H9 (cell line): ENCODE measurements at places on chromosomes 2 and 18. TPM values are rescaled to one million over a fixed set of nuclear protein-coding genes. Genes with fewer than 3 reads are reported as not detected.

Gene ABCG8
- not detected in 2 replicates for total RNA-seq

Gene SPDYA
- 0.52 and 1.1 TPM in 2 replicates for total RNA-seq

Gene OSR1
- 0.24 and 0.35 TPM in 2 replicates for total RNA-seq

Gene GKN1
- not detected in 2 replicates for total RNA-seq

Gene MATN3
- 12.2 and 13.5 TPM in 2 replicates for total RNA-seq

Gene MYO5B
- total RNA-seq, result 9.0 and 9.3 TPM in 2 replicates

Gene ATG9A
- 46.4 and 52.2 TPM in 2 replicates for total RNA-seq

- no peak overlapping the region for H3K27ac ChIP-seq
- H3K4me1 ChIP-seq, result peaks cover 7% of the 10 kb centered on the region; the same call in 1 of the 2 replicates
- peaks cover 36% of the 10 kb centered on the region for H3K36me3 ChIP-seq
Measured at GRCh38 chr2:173300458-173300857, 54.2 kb upstream of the CDCA7 start.

DNA sequence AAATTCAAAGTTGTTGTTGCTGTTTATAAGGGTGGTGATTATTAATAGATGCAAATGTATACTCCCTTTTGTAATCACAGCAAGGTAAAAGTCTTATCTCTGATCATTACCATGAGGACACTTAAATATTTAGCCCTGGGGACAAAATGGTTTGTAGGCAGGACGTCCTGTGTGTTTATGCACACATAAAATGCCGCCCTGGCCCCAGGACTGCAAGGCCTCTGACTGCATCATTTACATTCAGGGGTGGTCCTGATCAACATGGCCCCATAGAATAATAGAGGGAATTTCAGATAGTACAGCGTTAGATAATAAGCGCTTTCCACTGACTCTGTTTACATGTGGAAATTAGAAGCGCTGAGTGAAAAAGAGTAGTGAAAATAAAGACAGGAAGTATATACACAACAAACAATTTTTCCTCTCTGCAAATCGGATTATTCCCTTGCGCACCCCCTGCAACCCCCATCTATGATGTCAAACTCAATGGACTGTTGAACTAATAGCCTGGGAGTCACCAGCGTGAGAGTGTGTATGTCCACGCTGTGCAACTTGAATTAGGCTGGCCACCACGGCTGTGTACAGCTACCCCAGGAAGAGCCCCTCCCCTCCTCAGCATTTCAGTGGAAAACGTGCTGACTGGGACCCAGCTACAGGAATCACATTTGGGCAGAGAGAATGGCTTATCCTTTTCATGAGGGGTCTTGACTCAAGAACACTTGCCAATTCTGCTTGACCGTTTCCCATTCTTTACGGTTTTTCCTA lies 291.5 kb downstream of the SOX11 start:
- no peaks in the 10 kb centered on the region for H3K36me3 ChIP-seq
- no peak overlapping the region for H3K4me3 ChIP-seq
- H3K27me3 ChIP-seq, result no peaks in the 10 kb centered on the region
- H3K27ac ChIP-seq, result no peak overlapping the region
- H3K4me1 ChIP-seq, result no peaks in the 10 kb centered on the region

DNA sequence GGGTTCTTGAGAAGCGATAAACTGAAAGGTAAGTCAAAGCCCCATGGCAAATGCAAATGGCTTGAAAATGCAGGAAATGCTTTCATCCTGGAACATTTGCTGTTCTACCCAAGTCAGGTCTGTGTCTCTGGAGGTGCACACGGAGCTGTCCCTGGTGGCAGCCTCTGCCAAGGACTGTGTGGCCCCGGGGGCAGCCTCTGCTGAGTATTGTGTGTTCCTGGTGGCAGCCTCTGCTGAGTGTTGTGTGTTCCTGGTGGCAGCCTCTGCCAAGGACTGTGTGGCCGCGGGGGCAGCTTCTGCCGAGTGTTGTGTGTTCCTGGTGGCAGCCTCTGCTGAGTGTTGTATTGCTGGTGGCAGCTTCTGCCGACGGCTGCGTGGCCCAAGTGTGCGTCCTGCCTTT lies 135.6 kb upstream of the ALKAL2 start:
- H3K27ac ChIP-seq, result no peak overlapping the region
- DNase-seq, result no peak
- no peaks in the 10 kb centered on the region for H3K27me3 ChIP-seq
- H3K36me3 ChIP-seq, result no peaks in the 10 kb centered on the region
- no peaks in the 10 kb centered on the region; the same call in 1 of the 2 replicates for H3K4me1 ChIP-seq

GRCh38 chr2:71291398-71291797 lies 40.2 kb upstream of the ZNF638 start:
- no peak overlapping the region for H3K27ac ChIP-seq
- no peak overlapping the region for H3K4me3 ChIP-seq
- H3K27me3 ChIP-seq, result no peaks in the 10 kb centered on the region
- no peaks in the 10 kb centered on the region for H3K4me1 ChIP-seq

DNA sequence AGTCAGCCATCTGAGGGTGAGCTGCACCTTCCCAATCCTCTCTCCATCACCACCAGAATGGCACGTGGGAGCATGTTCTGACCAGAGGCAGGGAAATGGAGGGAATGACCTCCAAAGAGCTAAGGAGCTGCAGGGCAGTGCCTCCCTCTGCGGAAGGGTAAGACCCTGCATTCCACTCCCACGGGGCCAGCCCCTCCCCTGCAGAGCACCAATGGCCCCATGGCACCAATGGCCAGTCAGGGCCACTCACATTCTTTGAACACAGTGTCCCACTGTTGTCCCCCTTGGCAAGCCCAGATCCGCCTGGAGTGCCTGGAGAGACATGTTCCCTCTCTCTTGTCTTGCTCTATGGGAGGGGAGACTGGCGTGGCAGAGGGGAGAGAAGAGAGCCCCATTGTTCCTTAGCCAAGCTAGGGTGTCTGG lies 164.4 kb downstream of the TNS1 start:
- no peaks in the 10 kb centered on the region for H3K4me1 ChIP-seq
- no peak overlapping the region for H3K27ac ChIP-seq
- DNase-seq, result no peak

DNA sequence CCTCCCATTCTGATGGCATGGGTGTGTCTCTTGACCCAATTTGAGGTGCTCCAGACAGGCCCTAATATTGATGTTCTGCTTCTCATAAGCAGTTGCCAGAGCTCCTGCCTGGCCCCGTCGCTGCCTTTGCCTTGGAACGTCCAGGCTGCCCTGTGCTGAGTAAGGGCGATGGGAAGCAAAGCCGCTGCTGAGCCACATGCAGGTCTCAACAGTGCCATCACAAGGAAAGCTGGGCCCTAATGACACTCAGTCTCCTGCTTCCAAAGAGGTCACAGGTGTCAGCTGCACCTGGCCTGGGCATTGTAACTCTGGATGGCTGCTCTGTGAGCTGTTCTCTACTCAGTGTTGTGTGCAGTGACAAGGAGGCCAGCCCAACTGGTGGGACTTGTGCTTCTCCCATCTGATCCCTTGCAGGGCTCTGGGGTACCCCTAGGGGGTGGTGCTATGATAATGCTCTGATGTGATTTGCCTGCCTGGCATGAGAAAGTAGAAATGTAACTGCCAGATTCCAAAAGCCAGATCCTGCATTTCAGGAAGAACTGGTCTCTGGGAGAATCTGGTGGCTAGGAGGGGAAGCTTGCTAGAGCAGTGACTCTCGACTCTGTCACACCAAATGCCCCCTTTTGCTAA lies 8.7 kb downstream of the TTC39C start:
- H3K27me3 ChIP-seq, result no peaks in the 10 kb centered on the region
- H3K4me3 ChIP-seq, result no peak overlapping the region
- peaks cover 15% of the 10 kb centered on the region; the same call in 1 of the 2 replicates for H3K4me1 ChIP-seq
- H3K27ac ChIP-seq, result no peak overlapping the region

DNA sequence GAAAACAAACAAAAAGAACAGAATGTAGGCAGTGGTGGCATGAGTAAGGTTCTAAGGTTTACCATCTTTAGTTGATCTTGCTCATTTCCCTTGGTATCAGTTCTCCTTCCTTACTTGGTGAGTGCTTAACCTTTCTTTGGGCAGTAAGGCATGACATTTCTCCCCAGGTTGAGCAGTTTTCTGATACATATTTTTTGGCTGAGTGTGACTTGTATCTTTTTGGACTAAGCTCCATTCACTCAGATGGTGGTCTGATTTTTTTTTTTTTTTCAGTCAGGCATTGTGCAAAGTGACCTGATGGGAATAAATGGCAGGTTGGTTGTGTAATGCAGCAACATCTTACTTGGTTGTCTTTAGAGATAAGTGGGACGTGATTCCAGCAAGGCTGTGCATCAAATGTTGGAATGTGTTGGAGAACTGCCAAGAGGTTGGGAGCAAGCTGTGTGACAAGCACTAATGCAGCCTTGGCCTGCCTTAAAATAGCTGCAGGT lies 15.1 kb downstream of the SPTBN1 start:
- no peak overlapping the region for H3K4me3 ChIP-seq
- no peak overlapping the region for H3K27ac ChIP-seq
- no peaks in the 10 kb centered on the region for H3K27me3 ChIP-seq
- peaks cover 3% of the 10 kb centered on the region; the same call in 1 of the 2 replicates for H3K4me1 ChIP-seq

GRCh38 chr2:231680285-231680991 lies 27.9 kb upstream of the PTMA start:
- H3K27ac ChIP-seq, result peak overlapping the region; percentile 85
- H3K4me3 ChIP-seq, result peak overlapping the region; percentile 80
- no peaks in the 10 kb centered on the region for H3K27me3 ChIP-seq
- peak; percentile 93 for DNase-seq

- peak within 1 kb of the TSS; percentile 66; the same call in 1 of the 3 replicates for H3K4me3 ChIP-seq
- H3K36me3 ChIP-seq, result no peaks in the 10 kb centered on the region
- H3K27me3 ChIP-seq, result peaks cover 100% of the 10 kb centered on the region
- H3K27ac ChIP-seq, result no peak within 1 kb of the TSS
- no peak for DNase-seq
Measured at GRCh38 chr2:176151442-176152287, at the start of gene HOXD4. Gene HOXD4, plus strand, starts transcription at chr2:176151550. Its CDS starts 84 bp downstream, at chr2:176151634.

DNA sequence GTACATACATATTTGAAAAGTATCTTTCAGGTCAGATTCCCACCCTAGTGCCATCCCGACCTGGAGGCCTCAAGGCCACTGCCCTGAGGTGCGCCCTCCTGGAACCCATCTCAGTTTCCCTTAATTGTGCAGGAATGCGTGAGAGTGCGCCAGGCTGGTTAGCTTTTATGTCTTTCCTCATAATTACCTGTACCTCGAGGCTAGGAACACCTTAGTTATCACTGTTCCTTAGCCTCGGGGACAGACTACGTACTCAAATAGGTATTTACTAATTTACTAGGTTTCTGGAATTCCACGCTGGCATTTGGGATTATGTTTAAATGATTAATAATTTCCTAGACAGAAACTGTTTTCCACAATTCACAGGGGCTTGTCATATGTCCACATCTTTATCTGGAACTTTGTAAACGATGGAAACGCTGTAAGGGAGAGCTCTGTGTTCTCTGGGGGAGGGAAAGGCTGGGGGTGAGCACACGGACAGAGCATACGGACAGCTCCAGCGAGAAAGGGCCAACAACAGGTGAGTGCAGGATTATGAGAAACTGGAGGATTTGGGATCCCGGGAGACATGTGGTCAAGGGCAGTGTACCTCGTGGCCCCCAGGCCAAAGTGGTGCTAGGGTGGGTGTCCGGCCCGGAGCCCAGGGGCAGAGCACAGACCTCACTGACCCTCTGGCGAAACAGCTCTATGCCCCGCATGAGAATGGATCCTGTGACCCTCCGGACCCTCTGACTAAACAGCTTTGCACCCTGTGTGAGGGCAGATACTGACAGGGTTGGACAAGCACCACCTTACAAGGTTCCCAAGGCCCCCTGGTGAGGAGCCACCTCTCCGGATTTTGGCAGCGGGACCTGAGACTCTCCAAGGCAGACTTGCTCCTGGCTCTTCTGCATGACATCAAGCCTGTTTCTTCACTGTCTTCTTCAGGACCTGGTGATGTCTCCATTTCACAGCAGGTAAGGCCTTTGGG lies 102.0 kb upstream of the PXDN start:
- DNase-seq, result no peak
- H3K27ac ChIP-seq, result no peak overlapping the region
- H3K27me3 ChIP-seq, result no peaks in the 10 kb centered on the region
- H3K36me3 ChIP-seq, result no peaks in the 10 kb centered on the region

DNA sequence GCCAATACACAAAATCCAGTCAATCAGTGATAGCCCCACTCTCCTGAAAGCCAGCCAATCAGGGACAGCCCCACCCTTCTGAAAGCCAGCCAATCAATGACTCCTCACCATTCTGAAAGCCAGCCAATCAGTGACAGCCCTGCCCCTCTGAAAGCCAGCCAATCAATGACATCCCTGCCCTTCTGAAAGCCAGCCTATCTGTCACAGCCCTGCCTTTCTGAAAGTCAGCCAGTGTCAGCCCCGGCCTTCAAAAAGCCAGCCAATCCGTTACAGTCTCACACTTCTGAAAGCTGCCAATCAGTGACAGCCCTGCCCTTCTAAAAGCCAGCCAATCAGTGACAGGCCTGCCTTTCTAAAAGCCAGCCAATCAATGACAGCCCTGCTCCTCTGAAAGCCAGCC lies 95.9 kb upstream of the HDAC4 start:
- H3K27ac ChIP-seq, result no peak overlapping the region
- H3K36me3 ChIP-seq, result no peaks in the 10 kb centered on the region
- no peak for DNase-seq
- H3K27me3 ChIP-seq, result no peaks in the 10 kb centered on the region
- H3K4me3 ChIP-seq, result no peak overlapping the region

GRCh38 chr2:212523756-212524155 lies 14.8 kb downstream of the ERBB4 start:
- no peak overlapping the region for H3K27ac ChIP-seq
- no peaks in the 10 kb centered on the region for H3K4me1 ChIP-seq
- no peaks in the 10 kb centered on the region for H3K36me3 ChIP-seq
- no peaks in the 10 kb centered on the region for H3K27me3 ChIP-seq
- DNase-seq, result no peak

DNA sequence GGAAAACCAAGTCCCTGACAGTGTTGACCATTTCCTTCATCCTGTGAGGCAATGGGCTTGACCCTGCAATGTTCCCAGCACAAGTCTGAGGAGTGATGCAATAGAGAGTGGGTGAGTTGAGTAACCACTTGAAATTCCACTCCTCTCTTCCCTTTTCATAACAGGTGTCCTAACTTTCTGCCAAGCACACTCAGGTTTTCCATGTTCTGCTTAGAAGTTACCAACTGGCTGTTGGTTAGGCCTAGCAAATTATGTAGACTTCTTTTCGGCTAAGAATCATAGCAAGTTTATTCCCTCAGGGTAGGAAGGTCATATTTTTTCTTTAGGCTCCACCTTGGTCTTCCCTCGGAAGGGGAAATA lies 11.5 kb downstream of the GNLY start:
- H3K36me3 ChIP-seq, result no peaks in the 10 kb centered on the region
- H3K4me3 ChIP-seq, result no peak overlapping the region
- no peak overlapping the region for H3K27ac ChIP-seq
- no peak for DNase-seq
- H3K4me1 ChIP-seq, result no peaks in the 10 kb centered on the region; the same call in 1 of the 2 replicates
- peaks cover 3% of the 10 kb centered on the region; the same call in 1 of the 2 replicates for H3K27me3 ChIP-seq

- H3K4me3 ChIP-seq, result no peak overlapping the region
- H3K27ac ChIP-seq, result no peak overlapping the region
- H3K36me3 ChIP-seq, result peaks cover 4% of the 10 kb centered on the region; the same call in 1 of the 2 replicates
Measured at GRCh38 chr2:73998451-73998850, 13.7 kb downstream of the TET3 start.

- no peaks in the 10 kb centered on the region for H3K36me3 ChIP-seq
- no peak for DNase-seq
- H3K4me3 ChIP-seq, result no peak overlapping the region
- H3K27me3 ChIP-seq, result no peaks in the 10 kb centered on the region
- H3K27ac ChIP-seq, result no peak overlapping the region
Measured at GRCh38 chr18:65235966-65236624, 514.7 kb upstream of the CDH7 start.

- no peak overlapping the region for H3K27ac ChIP-seq
- H3K27me3 ChIP-seq, result no peaks in the 10 kb centered on the region
- no peaks in the 10 kb centered on the region; the same call in 1 of the 2 replicates for H3K4me1 ChIP-seq
- no peak for DNase-seq
- peaks cover 5% of the 10 kb centered on the region; the same call in 1 of the 2 replicates for H3K36me3 ChIP-seq
Measured at GRCh38 chr2:122481244-122481622, 725.8 kb downstream of the TSN start.
